Activated B cell treated with CpG ODN at 0.5 μM for 24 hours (primary cell): ENCODE measurements at places on chromosomes 6 and 20.

DNA sequence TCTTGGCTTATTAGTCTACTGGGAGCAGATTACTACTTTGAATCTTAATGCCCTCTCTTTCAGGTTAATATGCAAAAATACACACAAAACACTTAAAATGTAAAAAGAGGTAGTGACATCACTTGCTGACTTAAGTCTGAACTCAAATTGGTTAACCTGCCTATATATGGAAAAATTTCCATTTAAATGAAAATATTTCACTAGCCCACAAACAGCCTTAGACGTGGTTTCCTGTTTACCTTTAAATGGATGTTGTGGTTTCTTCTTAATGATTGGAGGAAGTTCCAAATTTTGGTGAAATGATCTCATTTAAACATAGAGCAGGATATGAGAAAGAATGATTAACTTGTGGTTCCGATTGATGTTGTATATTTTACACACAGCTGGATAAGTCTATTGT, 553.7 kb downstream of the CD109 start:
- DNase-seq, result no peak

- DNase-seq, result no peak
Observed at GRCh38 chr6:138560130-138560860, 61.0 kb upstream of the NHSL1 start.

- no peak for DNase-seq
Observed at GRCh38 chr6:54125493-54125892, 14.2 kb downstream of the MLIP start.

- no peak for DNase-seq
Observed at GRCh38 chr20:1430004-1430451, 36.6 kb downstream of the NSFL1C start.

GRCh38 chr6:131978522-131978921, 27.4 kb upstream of the CCN2 start:
- no peak for DNase-seq

DNA sequence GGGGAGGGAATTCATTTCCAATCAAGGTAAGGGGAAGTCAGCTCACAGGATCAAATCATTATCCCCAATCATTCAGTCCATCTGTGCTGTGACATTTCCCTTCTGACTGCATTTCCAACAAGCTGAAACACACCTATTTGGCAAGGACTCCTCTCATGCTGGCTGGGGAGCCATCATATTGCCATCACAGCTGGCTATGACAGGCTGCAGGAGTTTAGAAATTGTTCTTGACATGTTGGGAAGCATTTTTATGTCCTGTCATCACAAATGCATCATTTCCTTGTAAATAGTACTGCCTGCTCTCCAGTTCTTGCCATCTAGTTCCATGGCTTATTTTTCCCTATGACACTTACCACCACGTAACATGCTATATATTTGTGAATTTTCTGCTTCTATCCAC, 113.9 kb upstream of the TMEM170B start:
- DNase-seq, result no peak

- DNase-seq, result no peak
Observed at GRCh38 chr6:45049188-45049843, 278.8 kb upstream of the RUNX2 start.

- DNase-seq, result no peak
Observed at GRCh38 chr6:41644297-41644879, 6.1 kb downstream of the MDFI start.

DNA sequence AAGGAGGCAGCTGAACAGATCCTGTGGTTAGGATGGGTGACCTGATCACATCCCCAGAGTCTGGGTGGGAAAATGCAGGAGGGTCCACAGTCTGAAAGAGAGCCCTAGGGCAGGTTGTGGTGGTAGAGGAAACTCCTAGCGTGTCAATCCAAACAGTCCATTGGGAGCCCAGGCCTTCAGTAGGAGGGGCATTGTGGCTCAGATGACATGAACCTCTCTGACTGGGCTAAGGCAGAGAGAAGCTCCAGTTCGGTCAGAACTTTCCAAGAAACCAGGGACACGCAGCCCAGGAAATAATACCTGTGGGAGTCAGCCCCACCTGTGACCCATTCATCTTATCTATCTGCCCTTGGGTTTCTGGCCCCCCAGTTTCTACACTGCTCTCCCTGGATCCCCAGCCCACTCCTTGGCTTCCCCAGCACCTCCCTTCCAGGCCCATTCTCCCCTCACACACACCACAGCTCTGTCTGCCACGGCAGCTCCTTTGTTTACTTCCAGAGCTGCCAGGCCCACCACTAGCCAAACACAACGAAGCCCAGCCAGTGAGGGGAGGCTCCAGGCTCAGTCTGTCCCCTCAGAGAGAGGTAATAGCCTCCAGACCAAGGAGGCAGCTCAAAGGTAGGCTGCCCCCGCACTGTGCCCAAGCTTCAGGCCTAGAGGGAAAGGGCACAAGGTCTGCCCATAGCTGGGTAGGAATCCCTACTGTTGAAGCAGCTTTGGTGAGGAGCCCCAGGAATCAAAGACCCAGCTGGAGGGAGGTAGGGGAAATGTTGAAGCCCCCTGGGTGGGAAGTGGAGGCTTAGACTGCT, 6.2 kb downstream of the GDF5 start:
- DNase-seq, result no peak

GRCh38 chr6:52595000-52595795, 18.3 kb upstream of the TRAM2 start:
- DNase-seq, result no peak

DNA sequence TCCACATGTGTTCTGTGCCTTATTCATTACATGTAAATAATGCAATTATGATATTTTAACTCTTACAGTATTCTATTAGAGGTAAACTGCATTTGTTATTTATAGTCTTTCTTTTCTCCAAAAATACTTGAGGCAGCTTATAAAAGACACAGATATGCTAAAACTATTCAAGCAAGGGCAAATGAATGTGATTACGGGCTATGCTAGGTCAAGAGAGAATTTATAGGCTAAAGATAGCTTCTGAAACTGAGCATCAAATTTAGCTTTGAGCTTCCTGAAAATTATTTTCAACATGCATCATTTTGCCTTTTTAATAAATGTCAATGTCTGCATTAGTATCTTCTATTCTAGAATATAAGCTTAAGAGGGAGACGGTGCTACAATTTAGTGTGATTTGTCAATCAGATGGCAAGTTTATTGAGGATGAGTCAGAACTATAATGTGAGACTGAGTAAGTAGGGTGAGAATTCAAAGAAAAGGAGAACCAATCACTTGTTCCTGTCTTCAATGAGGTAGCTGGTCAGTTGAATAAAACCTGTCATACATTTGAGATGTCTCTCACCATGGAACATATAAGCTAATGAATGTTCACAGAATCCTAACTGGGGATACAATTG, 669.4 kb upstream of the CITED2 start:
- DNase-seq, result no peak

DNA sequence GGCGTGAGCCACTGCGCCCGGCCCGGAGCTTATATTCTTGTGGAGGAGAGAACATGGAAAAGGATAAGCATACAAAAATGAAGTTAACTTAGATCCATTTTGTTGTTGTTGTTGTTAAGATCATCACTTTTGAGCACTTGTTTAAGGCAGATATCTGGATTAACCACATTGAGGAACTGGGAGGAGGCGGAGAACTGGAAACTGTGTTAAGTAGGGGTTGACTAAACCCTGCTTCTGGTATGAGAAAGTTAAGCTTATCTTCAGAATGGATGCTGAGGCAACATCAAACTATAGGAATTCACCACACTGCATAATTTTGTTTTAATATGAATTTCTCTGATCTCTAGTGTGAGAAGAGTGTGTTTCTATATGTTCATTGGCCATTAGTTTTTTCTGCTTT, 57.6 kb downstream of the GCNT2 start:
- no peak for DNase-seq

DNA sequence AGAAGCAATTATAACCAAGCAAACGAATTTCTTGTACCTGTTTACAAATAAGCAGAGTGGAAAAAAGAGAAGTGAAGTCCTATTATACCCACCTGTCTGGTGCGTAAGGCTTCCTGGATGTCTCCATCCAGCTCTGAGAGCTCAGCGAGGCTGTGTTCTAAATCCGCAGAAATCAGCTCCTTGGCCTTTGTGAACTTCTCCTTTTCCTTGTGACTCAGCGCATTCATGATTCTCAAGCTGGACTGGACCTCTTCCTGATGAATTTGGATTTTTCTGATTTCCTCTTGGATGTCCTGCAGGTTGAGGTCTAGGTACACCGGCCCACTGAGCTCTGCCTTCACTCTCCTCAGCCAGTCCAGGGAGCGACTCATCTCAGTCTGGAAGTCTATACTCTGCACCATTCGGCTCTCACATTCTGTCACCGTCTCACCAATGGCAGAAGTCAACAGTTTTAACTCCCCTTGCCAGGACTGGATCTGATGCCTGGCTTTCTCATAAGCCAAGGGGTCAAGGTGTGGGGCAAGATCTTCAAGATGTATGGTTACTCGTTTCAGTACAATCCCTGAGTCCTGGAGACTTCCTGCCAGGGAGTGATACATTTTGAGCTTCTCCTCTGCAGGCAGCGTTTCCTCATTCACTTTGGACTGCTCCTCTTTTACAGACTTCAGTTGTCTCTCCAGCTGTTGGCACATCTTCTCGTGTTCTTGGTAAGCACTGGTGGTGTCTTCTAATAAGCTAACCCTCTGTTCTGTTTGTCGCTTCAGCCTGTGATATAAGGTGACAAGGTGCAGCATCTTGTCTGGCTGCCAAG, 307.3 kb downstream of the SYNE1 start:
- no peak for DNase-seq

DNA sequence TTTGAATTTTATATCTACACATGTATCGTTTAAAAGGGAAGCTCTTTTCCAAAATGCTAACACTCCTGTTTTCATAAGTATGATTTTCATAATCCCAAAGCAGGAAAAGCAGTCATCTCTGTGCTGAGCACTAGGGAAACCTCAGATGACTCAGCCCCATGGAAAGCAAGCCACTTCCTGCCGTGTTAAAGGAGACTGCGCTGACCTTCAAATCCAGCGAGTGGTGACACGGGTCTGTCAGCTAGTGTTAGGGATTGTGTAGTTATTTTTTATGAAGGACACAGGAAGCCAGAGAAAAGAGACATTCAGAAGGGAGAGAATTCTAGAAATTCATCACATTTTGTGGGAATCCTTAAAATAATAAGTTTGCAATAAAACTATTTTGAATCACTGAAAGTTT, 57.0 kb upstream of the CD93 start:
- DNase-seq, result no peak

- DNase-seq, result no peak
Observed at GRCh38 chr6:54118117-54118516, 6.9 kb downstream of the MLIP start.

- no peak for DNase-seq
Observed at GRCh38 chr6:45613656-45614055, 235.9 kb upstream of the SUPT3H start.

DNA sequence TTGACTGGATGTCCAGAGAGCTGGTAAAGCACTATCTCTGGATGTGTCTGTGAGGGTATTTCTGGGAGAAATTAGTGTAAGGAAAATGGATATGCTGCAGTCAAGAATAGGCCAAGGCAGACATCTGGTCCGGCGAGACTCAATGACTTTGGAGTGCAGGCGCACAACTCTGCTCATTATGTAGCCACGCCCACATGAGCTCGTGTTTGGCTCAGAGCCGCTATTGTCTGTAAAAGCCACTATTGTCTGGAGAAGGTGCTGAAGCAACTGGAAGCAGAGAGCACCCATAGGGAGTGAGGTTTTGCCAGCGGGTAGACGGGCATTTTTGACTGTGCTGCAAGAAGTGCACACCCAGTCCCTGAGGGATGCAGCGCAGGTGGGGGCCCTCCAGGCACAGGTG, 305.0 kb upstream of the POU3F2 start:
- no peak for DNase-seq

DNA sequence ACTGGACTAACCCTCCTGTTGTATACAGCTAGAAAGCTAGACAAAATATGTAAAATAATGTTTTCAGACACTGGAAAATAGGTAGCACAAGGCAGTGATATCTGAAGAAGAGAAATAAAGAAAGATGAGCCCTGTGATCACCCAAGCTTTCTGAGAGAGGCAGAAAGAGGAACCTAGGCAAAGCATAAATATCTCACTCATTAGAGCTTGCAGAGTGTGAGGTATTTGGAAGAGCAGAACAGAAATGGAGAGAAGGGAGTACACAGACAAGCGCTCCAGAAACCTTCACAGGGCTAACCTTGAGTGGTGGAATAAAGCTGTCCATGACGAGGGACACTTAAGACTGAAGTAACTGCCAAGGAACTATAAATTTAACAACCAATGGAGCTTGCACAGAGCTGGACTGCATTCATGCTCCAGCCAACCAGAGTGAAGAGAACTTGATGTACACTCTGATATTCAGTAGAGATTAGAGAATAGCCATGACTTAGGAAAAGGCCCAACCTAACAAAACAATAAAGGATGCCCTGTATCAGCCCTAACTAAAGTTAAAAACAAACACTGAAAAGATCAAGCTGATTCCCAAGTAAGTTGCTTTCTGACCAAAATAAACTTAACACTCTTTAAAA, 280.9 kb upstream of the STXBP5 start:
- DNase-seq, result no peak

- DNase-seq, result no peak
Observed at GRCh38 chr6:148351309-148351708, 8.7 kb downstream of the SASH1 start.

DNA sequence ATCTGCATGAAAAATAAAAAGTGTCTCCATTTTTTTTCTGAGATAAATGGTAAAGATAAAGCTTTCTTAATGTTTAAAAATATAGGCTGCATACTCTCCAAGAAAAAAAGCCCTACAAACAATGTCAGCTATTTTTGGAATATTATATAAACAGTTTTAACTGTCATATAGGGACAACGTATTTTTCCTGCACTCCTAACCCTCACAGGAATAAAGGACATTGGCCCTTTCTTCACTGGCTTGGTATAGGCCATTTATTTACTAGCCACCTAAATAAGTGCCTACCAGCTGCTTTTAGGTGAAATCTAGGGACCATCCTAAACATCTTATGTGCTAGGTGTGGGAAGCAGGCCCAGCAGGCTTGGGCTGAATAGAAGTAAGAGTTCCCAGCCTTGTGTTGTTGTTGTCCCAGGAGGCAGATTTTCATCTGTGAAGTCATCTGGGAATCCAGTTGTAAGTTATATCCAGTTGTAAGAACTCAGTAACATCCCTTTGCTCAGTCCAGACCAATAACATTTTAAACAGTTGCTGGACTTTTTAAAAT, 21.3 kb downstream of the FOXO3 start:
- no peak for DNase-seq

DNA sequence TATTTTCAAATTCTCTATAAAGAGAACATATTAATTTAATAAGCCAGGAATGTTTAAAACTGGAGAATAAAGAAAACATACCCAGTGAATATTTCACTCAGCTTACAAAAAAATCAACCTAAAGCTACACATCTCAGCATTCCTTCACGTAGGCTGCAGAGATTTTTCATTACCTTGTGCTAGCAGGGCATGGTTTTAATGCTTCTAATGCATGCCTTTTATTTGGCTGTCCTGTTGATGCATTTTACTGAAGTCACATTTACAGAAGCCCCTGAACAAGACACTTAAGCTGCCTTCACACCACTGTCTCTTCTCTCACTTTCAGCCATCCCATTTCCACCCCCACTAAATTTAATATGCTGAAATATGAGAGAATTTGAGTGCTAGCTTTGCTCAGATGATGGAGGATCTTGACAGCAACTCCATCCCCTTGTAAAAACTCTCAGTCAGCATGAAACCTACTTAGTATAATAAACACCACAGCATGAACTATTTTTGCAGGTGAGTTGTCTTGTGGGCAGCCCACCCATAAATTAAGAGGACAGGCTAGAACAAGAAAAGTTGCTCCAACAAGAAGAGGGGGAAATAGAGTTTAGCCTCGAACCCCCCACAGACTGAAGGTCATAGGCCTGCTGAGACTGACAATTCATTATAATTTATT, 159.4 kb downstream of the SIM1 start:
- DNase-seq, result no peak
